ENCODE measurements at places on chromosomes 7 and 10. TPM values are rescaled to one million over a fixed set of nuclear protein-coding genes. Genes with fewer than 3 reads are reported as not detected.

- no peaks in the 10 kb centered on the region for H3K4me1 ChIP-seq
- no peak for DNase-seq
- H3K27ac ChIP-seq, result no peak overlapping the region
- H3K4me3 ChIP-seq, result no peak overlapping the region
Measured at GRCh38 chr10:122450353-122450990, 4.0 kb upstream of the ARMS2 start.

- no peak overlapping the region for H3K27ac ChIP-seq
- no peaks in the 10 kb centered on the region for H3K27me3 ChIP-seq
- no peaks in the 10 kb centered on the region for H3K36me3 ChIP-seq
- DNase-seq, result no peak
Measured at GRCh38 chr7:3568516-3568915, 267.5 kb downstream of the SDK1 start.

DNA sequence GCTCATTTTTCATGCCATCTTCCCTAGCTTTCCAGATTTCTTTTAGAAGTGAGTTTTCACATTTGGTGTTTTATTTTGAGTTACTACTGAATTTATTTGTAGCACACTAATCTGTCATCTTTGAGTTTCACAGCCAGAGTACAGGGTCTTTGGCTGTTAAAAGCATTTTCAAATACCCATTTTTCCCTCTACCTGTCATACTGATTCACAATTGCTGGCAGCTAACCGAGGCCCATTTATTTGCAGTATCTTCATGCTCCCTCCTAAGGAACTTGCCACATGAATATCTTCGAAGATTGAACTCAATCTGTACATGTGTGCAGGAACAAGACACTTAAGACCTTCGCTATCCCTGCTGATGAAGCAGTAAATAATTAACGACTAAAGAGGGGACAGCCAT, 44.8 kb upstream of the DKK1 start:
- H3K4me1 ChIP-seq, result no peaks in the 10 kb centered on the region
- H3K4me3 ChIP-seq, result no peak overlapping the region
- no peaks in the 10 kb centered on the region for H3K36me3 ChIP-seq
- H3K27ac ChIP-seq, result no peak overlapping the region

GRCh38 chr7:75010036-75010435, 45.5 kb downstream of the CASTOR2 start:
- H3K4me3 ChIP-seq, result no peak overlapping the region
- no peak for DNase-seq
- H3K27ac ChIP-seq, result no peak overlapping the region
- no peaks in the 10 kb centered on the region for H3K4me1 ChIP-seq
- no peaks in the 10 kb centered on the region for H3K36me3 ChIP-seq

Gene DGKI
- 1.3 TPM for total RNA-seq

DNA sequence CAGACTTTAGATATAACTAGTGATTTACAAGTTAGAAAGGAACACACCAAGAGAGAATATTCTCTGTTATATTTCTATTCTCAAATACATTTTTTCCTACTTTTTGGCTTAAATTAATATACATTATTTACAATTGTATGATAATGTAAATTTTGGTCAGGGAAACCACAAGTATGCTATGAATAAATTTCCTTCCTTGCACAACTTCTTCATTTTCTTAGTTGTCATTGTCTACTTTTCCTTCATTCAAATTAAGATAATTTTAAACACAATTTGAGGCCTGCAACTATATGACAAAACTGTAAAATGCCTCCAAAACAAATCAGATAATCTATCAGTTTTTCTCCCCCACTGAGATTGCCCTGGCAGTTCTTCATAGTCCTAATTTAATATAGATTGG, 131.3 kb downstream of the CDK14 start:
- no peak overlapping the region for H3K4me3 ChIP-seq
- peaks cover 32% of the 10 kb centered on the region for H3K4me1 ChIP-seq
- no peak overlapping the region for H3K27ac ChIP-seq
- no peaks in the 10 kb centered on the region for H3K27me3 ChIP-seq
- no peaks in the 10 kb centered on the region for H3K36me3 ChIP-seq
- DNase-seq, result no peak

All from kidney (tissue), 22 donors.